NCI-H1048 (cell line): ENCODE measurements at places on chromosomes 13 and 19.

DNA sequence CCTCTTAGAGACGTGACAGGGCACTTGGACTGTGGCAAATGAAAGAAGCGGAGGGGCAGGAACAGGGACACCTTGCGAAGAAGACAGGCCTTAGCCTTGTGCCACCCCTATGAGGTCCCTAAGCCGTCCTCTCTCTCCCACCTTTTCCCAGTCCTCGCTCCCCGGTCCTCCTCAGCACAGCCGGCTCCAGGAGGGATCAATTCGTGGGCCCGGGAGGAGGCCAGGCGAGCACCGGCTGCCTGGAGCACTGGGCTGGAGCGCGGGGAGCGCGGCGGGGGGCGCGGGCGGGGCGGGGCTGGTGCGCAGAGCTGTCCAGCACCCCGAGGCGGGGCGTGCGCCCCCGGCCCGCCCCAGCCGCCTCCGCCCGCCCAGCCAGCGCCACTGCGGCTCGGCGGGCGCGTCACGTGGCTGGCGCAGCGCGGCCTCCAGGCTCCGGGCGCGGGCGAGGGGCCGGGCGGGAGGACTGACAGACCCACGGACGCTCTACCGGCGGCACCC lies at the start of gene LRP3:
TSS of gene LRP3 (plus strand) at position 466 of the 498 bp plus-strand sequence. CDS start 456 bp downstream, outside the sequence.
- DNase-seq: no peak

- no peak for DNase-seq
Observed at GRCh38 chr13:114145722-114146121, 13.3 kb upstream of the RASA3 start.

DNA sequence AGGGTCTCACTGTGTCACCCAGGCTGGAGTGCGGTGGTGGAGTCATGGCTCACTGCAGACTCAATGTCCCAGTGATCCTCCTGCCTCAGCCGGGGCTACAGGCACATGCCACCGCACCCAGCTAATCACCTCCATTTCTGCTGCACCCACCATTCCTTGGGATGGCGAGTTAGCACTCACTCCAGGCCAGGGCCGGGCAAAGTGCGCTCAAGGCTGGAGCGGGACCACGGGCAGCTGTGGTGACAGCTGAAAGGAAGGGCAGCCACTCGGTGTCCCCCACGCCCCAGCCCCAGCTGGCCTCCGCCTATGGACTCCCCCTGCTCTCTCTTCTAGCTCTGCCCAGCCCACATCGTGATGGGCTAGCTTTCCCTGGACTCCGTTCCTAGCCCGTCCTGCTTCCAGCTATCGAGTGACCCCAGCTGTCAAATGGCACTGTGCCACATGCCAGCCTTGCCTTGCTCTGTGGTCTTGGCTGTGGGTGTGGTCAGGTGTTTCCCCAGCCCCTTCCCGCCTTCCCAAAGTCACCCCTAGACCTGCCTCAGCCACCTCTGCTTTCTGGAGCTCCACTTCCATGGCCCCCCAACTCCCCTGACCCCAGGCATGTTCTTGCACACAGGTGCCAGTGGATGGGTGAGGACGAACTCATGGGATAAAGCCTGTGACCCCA lies 4.1 kb downstream of the MICOS13 start:
- DNase-seq: no peak

- no peak for DNase-seq
Observed at GRCh38 chr19:47694466-47695273, 18.6 kb upstream of the EHD2 start.

- DNase-seq: no peak
Observed at GRCh38 chr13:66520511-66521355, 709.4 kb downstream of the PCDH9 start.

- DNase-seq: no peak
Observed at GRCh38 chr13:100039740-100040139, 49.2 kb upstream of the PCCA start.

GRCh38 chr13:44908266-44908665 lies 81.0 kb downstream of the NUFIP1 start:
- DNase-seq: no peak

DNA sequence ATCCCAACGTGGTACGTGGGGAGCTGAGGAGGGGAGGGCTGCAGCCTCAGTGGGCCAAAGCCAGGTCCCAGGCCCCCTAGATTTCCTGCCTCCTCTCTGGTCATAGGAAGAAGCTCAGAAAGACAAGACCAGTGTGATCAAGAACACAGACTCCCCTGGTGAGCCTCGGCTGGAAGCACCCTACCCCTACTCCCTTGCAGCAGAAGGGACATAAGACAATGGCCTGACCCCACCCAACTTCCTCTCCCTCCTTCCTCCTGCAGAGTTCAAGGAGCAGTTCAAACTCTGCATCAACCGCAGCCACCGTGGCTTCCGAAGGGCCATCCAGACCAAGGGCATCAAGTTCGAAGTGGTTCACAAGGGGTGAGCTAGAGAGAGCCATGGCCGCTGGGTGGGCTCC lies 11.5 kb downstream of the PODNL1 start:
- DNase-seq: no peak

DNA sequence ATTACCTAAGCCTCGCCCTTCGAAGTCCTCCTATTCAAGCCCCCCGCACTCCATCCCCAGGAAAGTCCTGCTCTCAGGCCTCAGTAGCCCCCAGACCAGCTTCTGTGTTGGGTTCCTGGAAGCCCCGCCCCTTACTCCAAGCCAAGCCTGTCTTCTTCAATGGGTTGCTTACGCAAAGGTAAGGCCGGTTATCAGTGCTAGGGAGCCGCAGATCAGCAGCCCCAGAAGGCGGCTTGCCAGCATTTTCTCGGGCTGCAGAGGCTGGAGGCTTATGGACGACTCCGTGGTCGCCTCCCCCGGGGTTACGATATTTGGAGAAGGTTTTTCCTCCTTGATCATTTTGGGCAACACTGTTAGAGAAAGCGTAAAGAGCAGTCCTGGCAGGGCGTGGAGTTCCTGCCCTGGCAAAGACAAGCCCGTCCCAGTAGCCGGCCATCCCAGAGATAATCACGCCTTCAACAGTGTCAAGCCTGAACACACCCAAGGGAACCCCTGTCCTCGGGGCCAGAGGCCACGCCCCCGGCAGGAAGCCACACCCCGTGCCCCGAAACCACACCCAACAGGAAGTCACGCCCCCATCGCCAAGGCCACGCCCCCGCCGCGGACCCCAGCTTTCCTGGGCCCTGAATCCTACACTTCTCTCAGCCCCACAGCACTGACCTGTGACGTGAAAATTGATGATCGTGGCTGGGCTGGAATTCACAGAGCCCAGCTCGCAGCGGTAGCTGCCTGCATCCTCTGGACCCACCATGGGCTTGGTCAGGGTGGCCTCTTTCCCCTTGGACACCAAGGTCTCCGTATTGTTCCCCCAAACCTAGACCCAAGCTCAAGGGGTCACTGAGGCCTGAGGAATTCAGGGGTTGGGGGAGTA lies 954 bp upstream of the RASIP1 start:
- DNase-seq: no peak

- DNase-seq: no peak
Observed at GRCh38 chr19:8147582-8147978, 1.8 kb downstream of the FBN3 start.

- no peak for DNase-seq
Observed at GRCh38 chr13:19838865-19839275, 24.6 kb downstream of the ZMYM5 start.

GRCh38 chr19:39497996-39498797 lies 550 bp upstream of the DLL3 start:
- no peak for DNase-seq

- no peak for DNase-seq
Observed at GRCh38 chr13:105960326-105960725, 575.1 kb downstream of the EFNB2 start.

DNA sequence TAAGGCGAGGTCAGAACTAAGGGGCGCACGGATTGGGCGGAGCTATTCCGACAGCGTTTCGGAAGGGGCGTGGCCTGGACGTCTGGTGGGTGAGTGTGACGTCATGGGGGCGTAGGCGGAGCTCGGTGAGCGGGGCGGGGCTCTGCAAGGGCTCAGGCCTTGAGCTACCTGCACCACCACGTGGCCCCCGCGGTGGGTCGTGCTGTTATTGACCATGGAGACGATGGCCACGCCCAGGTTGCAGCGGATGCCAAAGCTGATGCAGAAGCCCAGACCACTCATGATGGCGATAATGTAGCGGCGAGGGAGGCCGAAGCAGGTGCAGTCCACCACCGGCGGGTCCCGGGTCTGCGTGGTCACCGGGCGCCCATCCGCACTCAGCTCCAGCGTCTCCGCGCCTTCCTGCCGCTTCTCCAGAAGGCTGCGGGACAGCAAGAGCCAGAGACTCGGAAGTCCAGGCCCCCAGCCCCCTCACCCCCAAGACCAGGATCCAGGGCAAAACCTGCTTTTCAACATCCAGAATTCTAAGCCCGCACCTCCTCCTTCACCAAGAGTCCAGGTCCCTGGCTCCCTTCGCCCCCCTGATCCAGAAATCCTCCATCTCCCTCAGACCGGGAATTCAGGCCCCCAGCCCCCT lies 4.8 kb downstream of the SLC17A7 start:
- no peak for DNase-seq

GRCh38 chr13:102909971-102910370 lies 64.1 kb downstream of the ERCC5 start:
- no peak for DNase-seq

GRCh38 chr13:19604306-19604705 lies 29.2 kb upstream of the MPHOSPH8 start:
- DNase-seq: no peak

DNA sequence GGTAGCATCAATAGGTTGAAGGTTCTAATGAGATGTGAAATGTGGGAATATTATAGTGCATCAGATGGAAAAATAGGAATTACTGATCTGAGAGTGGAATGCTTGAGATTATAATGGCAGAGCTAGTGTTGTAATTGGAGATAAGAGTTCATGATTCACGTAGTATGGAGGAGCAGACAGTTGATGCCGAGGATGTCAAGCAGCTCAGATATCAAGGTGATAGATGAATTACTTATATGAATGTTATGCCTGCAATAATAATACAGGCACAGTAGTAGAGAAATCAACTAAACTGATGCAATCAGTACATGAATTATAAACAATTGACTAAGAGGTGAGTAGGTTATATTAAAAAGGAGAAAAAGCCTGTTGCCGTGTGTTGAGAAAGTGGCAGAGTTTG lies 793.2 kb upstream of the GPC6 start:
- no peak for DNase-seq

- no peak for DNase-seq
Observed at GRCh38 chr19:4542896-4543841, 3.3 kb upstream of the LRG1 start.

GRCh38 chr13:97145057-97145456 lies 77.1 kb upstream of the MBNL2 start:
- no peak for DNase-seq

DNA sequence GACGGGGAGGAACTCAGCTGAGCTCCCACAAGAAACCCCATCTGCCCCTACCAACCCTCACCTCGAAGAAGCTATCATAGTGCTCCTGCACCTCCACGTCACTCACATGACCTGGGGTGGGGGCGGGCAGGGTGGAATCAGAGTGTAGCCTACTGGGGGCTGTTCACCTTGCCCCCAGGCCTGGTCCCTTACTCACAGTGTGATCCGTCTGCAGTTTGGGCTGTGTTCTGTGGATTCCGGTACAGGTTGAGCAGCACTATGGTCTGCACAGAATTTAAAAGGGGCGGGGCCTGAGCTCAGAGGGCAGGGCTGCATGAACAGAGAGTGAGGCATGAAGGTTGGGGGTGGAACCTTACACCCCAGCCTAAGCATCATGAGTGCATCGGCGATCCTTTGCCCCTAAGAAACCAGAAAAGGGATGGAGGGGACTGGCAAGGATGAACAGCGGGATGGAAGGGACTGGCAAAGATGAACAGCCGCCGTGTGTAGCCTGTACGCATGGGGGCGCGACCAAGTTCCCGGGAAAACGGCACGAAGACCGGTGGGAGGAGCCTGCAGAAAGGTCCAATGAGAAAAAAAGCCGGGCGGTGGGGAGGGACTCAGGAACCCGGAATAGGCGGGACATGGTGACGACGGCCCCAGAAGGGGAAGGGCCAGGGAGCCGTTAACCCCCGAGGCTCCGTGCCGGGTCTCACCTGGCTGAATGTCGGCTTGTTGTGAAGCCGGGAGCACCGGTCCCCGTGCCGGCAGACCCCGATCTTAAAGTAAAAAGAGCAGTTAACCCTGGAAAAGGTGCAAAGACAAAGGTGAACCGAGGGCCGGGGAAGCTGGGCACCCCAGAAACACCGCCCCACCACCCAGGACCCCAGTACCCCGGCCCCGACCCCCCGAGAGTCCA lies 539 bp downstream of the U2AF1L4 start:
- peak; percentile 94 for DNase-seq

DNA sequence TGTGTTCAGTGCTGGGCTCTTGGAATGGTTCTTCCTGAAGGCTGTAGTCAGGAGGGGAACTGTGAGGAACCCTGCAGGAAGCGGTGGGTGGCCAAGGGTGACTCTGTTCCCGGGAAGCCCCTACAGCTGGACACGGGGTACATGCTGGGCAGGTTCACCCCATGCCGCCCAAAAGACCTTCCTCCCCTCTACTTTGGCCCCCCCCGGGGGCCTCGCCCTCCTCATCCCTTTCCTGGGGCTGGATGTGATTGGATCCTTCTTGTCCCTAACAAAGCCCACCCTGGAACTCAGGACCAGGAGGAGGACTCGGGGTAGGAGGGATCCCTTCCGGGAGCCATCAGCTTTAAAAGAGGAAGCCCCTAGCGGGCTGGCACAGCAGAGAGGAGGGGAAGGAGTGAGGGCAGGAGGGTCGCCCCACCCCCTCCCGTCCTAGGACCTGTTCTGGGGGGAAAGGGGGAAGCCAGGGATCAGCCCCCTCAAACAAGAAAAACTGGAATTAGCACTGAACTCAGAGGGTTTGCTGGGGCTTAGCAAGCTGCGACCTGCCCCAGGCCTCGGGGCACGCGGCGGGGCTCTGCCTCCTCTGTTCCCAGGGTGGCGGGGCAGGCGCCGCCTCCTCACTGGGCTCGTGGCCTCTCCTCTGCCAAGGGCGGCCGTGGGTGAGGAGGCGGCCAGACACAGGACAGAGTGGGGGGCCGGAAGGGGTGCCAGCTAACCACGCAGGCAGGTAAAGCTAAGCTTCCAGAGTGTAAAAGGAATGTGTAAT lies 4.0 kb downstream of the CEBPA start:
- DNase-seq: no peak

- no peak for DNase-seq
Observed at GRCh38 chr19:1910177-1910576, 5.0 kb downstream of the ADAT3 start.

- DNase-seq: no peak
Observed at GRCh38 chr13:65593298-65593874, 1636.8 kb downstream of the PCDH9 start.

DNA sequence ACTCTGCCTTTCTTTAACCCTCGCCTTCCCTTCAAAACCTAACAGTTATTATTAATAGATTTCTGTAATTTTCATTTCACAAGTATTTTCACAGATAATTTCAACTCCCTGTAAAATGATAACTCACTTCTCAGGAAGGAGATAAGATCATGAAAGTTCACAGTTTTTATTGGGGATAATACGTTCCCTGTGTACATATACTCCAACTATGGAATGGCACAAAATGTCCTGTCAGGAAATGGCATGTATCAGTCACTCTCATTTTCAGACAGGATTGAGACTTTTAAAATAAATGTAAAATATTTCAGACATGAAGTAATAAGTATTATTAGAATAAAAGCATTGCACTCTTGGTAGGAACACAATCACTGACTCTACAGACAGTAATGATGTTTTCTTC lies 932 bp upstream of the TRAPPC2B start:
- no peak for DNase-seq
